ENCODE measurements at places on chromosomes 11 and 22.

- DNase-seq, result no peak
Measured at GRCh38 chr11:75386942-75387630, 12.2 kb upstream of the RPS3 start.

GRCh38 chr11:106990331-106990730, 27.9 kb downstream of the GUCY1A2 start:
- DNase-seq, result no peak

GRCh38 chr11:70537576-70538571, 139.5 kb downstream of the CTTN start:
- DNase-seq, result no peak

GRCh38 chr22:40485813-40486667, 115.6 kb downstream of the SGSM3 start:
- no peak for DNase-seq

- no peak for DNase-seq
Measured at GRCh38 chr11:61082062-61082870, 20.0 kb upstream of the CD5 start.

DNA sequence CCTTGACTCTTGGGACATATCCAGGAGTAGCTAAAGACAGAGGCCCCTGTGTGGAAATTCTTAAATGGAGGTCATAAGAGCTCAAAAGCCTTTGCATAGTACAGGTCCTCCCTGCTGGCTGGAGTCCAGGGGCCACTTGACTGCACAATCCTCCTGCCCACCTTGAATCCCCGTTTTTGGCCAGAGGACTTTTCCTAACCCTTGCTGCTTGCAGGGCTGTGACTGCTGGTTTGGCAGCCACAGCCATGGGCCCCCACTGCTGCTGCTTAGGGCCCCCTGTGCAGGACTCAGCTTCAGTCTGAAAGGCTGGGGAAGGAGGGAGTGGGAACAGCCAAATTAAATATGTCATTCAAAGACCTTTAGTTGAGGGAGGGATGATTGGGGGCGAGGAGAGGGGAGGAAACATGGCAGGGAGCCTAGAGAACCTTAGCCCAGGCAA, 33.4 kb downstream of the ARHGAP1 start:
- DNase-seq, result no peak

DNA sequence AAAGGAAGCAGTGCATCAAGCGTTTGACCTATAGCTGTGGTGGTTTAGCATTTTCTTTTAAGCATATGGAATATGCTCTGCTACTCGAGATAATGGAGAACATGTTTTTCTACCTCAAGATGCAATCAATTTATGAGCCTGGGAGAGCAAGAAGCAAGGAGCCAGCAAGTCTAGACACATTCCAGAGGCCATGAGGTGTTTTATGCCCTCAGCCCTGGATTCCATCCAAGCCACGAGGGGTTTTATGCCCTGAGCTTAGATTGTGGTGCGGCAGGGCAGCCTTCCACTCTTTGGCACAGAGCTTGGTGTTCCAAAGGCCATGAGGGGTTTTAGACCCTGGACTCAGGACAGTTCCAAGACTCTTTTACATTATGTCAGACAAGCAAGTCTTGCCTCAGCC, 11.7 kb upstream of the DNAJB13 start:
- DNase-seq, result no peak

DNA sequence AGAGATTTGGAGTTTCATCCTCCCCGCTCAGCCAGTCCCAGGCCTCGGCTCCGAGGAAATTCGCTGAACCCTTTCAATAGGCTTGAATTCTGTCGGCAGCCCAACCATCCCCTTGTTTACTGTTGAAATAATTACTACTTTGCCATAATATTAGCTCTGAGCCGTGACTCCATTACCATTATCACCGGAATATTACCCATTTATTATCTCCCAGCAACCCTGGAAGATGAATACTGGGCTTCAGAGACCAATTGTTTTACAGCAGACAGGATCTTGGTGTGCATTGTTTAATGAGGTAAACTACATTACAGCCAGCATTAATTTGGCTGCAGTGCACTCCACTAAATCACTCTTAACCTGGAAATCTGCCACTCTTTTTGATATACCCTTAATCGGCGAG, 867.4 kb downstream of the NTM start:
- DNase-seq, result no peak

DNA sequence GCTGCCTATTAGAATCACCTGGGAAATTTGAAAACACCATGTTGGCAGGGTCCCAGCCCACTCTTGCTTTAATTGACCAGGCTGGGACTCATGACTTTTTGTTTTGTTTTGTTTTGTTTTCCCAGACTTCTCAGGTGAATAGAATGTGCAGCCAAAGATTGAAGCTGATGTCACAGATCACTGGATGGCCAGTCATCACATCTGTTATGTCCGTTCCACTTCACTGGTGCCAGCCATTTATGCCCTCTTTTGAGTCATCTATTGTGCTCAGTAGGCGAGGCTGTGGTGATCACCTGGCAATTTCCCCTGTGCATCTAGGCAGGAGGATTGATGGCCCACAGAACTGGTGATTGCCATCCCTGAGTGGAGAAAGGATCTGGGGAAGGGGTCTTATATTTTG, 297.3 kb downstream of the INSC start:
- no peak for DNase-seq

DNA sequence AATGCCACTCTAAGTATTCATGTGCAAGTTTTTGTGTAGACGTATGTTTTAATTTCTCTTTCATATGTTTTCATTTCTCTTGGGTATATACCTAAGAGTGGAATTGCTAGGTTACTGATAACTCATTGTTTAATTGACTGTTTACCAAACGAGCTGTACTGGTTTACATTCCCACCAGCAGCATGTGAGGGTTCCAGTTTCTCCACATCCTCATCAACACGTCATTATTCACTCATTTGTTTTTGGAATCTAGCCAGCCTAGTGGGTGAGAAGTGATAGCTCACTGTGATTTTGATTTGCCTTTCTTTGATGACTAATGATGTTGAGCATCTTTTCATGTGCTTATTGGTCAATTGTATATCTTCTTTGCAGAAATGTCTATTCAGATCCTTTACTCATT, 4.0 kb downstream of the ANKRD13D start:
- no peak for DNase-seq

DNA sequence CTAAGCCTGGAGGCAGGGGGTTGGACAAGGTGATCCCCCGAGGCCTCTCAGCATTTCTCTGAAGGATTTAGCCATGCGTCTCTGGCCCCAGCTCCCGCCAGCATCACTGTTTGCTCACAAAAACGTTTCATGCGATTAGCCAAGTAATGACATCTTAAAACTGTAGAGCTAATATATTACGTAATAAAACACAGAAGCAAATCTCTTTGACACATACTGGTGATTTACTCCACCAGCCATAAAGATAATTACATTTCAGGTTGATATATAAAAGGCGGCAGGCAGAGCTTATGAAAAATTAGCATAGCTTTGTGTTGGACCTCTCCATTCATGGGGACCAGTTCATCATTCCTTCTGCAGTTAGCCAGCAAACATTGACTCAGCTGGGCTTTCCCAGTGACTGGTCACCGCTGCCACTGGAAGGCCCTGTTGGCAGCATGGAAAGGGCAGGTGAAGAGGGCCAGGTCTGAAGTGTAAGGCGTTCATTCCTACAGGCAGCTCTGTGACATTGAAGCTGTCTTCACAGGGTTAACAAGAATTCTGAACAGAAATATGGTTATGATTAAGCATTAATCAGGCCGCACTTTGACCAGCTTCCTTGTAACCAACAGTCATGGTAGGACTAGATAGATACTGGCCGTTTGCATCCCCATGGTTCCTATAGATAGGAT, 150.3 kb downstream of the NECTIN1 start:
- no peak for DNase-seq

- DNase-seq, result no peak
Measured at GRCh38 chr11:3089236-3090061, 32.2 kb upstream of the CARS1 start.

GRCh38 chr11:19953336-19953735, 206.9 kb downstream of the DBX1 start:
- DNase-seq, result no peak

DNA sequence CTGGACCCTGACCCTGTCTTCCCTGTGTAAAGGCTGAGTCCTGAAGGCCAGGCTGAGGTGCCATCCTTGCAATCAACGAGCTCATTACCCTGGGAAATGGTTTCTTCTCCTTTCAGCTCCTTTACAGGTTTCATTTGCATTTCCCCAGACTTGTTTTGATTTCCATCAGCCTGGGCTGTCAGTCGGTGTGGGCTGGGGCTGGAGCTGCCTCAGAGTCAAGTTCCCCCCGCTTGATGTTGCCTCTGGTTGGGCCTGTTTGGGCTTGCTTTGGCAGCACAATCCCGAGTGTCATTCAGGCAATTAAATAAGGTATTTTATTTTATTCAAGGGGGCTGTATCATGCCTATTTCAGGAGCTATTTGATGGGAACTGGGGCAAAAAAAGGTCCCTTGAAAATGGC, 424.9 kb downstream of the INSC start:
- no peak for DNase-seq

- DNase-seq, result no peak
Measured at GRCh38 chr11:34773211-34773610, 143.0 kb downstream of the APIP start.

GRCh38 chr22:48752451-48753380, 1075.0 kb downstream of the BRD1 start:
- no peak for DNase-seq

- DNase-seq, result no peak
Measured at GRCh38 chr22:21926728-21927127, 25.9 kb downstream of the PPM1F start.

- DNase-seq, result no peak
Measured at GRCh38 chr11:33449798-33450197, 192.6 kb downstream of the HIPK3 start.

DNA sequence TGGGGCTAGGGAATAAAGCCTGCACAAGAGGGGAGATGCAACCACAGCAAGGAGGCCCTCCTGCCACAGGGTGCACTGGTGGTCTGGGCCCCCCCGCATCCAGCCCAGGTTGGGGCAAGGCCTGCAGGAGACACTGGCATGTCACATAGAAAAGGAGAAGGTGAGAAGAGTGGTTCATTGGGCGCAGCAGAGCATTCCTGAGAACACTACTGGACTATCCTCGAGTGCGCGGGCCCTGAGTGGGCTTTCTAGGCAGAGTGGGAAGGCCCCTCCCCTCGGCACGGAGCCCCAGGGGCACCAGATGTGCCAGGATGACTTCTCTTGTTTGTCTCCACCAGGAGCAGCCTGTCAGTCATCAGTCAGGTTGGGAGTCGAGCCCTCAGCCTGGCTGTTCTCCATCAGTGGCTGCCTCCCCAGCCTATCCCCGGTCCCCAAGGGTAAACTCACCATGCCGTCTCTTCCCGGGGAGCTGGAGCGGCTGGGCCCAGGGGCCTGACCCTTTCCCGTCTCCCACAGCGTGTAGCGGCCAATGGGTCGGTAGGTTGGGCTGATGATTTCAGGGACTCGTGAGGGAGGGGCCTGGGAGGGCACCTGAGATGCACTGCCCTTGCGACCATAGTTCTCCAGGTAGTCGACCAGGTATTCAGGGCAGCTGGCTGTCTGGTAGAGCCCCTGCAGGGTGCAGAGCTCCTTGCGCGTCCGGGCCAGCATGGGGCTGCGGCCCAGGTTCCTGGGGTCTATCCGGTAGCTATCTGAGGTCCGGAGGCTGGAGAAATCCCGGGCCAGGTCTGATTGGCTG, 9.0 kb downstream of the USP2 start:
- DNase-seq, result no peak

GRCh38 chr22:32127904-32128303, 31.2 kb downstream of the C22orf42 start:
- DNase-seq, result no peak

- no peak for DNase-seq
Measured at GRCh38 chr11:79813551-79813950, 372.7 kb upstream of the TENM4 start.

DNA sequence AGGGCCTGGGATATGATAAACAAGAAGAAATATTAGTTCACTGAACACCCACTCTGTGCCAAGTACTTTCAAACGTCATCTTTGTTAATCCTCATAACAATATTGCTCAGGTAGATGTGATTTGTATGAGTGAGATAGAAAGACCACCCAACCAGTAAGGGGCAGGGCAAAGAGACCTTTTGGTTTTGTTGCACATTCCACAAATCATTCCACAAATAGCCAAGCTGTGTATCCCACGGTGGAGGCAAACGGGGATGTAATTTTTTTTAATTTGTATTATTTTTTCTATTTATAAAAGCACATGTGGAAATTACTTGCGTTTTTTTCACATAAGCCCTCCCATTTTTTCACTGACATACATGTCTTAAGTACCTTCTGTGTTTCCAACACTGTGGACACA, 29.0 kb downstream of the LAYN start:
- no peak for DNase-seq

GRCh38 chr11:68854273-68854958, 12.7 kb upstream of the CPT1A start:
- DNase-seq, result no peak

DNA sequence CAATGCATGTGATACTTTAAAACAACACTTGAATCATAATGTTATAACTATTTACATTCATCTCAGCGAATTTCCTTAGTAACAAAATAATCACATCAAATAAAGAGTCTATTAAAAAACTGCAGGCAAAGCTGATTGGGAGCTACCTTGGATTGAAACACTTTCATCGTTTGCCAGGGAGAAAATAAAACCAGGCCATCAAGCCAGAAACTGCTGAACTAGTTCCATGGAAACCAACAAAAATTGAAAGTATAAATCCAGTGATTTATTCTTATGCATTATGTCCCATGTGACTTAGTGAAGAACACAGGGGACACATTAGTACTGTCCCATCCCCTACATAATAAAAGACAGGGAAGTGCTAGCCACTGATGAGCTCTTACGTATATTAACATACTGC, 21.7 kb downstream of the SLC35F2 start:
- DNase-seq, result no peak

DNA sequence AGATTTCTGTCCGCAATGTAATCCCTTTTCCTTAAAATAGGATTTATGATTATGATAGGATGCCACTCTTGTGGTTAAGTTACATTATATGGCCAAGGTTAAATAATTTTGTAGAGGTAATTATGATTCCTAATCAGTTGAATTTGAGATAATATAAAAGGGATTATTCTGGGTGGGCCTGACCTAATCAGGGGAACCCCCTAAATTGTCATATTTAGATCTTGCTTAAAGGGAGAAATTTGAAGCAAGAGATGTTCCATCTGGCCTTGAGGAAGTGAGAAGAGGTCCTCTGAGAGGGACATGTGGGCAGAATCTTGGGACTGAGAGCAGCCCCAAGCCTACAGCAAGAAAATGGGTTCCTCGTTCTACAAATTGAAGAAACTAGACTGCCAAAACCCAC, 1550.1 kb upstream of the TENM4 start:
- DNase-seq, result no peak

- DNase-seq, result no peak
Measured at GRCh38 chr22:21104126-21104691, 58.5 kb downstream of the LRRC74B start.

- DNase-seq, result no peak
Measured at GRCh38 chr11:12762696-12763324, 88.6 kb downstream of the TEAD1 start.

- no peak for DNase-seq
Measured at GRCh38 chr11:129894278-129895125, 876 bp downstream of the NFRKB start.

All from stimulated activated CD8-positive, alpha-beta memory T cell treated with anti-CD3 and anti-CD28 coated beads, Interleukin-7, amount 100 ng/mL, for 1 hour (primary cell).